Lung (tissue), 17 donors: ENCODE measurements at places on chromosomes 6 and 20. TPM values are rescaled to one million over a fixed set of nuclear protein-coding genes. Genes with fewer than 3 reads are reported as not detected.

CARMIL1 gene
- total RNA-seq: 38.3 TPM

ESF1 gene
- total RNA-seq: 14.6 TPM

PRPH2 gene
- total RNA-seq: 2.6 TPM

HLA-DOB gene
- total RNA-seq: 1.3 TPM

NUDT3 gene
- total RNA-seq: 38.5 TPM

ACSS1 gene
- 33.6 TPM for total RNA-seq

HDGFL1 gene
- not detected for total RNA-seq
